ENCODE measurements at places on chromosomes 1 and 21. TPM values are rescaled to one million over a fixed set of nuclear protein-coding genes. Genes with fewer than 3 reads are reported as not detected.

DNA sequence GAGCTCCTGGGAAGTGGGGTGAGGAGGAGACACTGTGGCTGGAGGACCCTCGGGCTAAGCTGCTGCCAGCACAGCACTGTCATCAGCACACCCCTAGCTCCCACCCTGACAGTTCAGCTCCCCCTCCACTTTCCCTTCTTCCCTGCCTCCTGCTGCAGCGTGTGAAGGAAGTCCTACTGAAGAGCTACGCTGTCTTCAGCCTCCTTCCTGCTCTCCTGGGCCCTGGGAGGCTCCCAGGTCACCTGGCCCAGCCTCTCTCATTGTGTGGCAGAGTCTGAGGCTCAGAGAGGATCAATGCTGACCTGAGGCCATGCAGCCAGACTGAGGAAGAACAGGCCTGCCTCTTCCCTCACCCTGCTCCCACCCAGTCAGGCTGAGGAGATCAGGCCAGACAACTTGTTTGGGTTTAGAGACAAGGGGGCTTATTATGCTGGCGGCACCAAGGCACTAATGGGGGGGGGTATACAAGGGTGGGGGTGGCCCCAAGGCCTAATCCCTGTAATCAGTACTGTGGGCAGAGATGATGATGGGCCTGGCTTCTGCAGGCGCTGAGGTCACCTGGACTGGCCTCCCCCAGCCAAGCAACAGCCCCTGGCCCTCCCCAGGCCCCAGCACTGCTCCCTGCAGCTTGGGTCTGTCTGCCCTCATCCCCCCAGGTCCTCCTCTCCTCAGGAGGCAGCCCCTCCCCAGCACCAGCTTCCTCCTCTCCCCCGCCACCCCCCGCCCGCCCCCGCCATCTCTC is 9.1 kb downstream of the NES start:
- no peak for DNase-seq

DNA sequence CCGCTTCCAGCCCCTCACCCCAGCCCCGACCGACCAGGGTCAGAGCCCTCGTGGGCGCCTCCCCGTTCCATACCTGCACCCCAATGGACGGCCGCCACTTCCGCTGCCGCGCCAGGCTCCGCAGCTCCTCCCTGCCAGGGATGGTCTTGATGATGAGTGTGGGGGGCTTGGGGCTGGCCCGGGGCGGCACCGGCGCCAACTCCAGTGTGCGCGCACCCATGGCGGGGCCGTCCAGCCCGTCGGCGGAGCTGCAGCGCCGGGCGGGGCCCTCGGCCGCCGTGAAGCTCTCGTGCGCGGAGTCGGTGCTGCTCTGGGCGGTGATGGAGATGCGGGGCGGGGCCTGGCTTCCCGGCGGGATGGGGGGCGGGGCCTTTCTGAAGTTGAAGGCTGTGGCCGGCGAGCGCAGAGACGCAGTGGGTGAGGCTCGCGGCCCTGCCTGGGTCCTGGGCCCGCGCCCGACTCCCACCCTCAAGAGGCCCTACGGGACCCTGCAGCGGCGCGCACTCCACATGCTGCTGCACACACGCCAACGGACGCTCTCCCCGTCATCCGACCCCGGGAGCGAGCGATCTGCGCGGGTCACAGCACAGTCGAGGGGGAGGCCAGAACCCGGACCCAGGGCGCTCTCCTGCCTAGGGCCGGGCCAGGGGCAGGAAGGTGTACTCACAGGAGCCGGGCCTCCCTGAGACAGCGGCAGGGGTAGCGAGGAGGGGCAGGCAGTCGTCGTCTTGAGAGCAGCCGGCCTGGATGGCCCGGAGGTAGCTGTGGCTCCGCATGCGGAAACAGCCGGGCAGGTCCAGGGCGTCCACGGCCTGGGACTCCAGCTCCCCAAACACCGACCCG is 26.1 kb upstream of the SMIM12 start:
- no peak for DNase-seq

DNA sequence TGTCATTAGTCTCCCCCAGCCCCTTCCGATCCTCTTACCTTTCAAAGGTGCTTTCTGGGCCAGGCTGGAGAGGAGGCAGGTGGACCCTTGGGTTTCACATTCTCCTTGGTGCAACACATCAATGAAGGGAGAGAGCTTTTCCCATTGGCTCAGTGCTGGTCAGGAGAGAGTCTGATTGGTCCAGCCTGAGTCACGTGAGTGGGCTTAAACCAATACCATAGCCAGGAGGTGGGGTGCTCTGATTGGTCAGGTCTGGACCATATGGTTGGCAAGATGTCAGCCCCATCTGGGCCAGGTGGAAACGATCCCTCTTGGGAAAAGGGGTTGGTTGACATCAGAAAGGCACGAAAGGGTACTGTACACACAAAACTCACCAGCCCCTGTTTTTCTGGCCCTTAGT is 44.8 kb upstream of the ABCG1 start:
- no peak for DNase-seq

DNA sequence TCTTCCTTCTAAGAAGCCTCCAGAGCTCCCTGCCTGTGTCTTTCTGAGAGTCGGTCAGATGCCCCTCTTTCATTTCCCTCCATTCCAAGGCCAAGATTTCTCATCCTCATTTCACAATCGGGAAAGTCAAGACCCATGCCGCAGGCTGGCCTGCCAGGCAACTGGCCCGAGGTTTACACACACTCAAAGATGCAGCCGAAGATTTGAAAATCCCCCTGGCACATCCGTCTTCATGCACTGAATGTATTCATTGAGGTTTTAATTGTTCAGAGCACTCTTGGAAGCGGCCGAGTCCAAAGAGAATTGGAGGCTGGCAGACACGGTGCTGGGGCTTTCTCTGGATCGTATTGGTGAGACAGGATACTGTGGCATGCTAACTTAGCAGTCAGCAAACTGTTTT is 29.1 kb upstream of the SRP9 start:
- no peak for DNase-seq

- no peak for DNase-seq
Observed at GRCh38 chr1:102190429-102190828, 193.7 kb upstream of the OLFM3 start.

DNA sequence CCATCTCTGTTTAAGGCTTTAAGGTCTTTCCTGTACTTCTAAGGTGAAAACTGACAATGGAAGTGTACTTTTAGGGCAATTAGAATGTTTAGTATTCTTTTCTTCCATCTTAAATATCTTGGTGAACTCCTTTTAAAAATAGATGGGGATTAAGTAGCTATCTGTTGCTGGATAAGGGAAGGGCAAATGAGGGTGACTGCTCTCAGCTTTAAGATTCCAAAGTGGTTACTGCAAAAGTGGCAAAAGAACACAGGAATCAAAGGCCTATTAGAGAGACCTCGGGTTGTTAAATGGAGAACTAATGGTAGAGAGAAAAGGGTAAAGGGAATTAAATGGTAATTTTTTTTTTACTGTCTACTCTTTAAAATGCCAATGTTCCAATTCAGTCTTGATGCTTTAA is 774.1 kb upstream of the B3GALT2 start:
- DNase-seq: no peak

GRCh38 chr1:115402753-115403184 is 64.7 kb upstream of the NGF start:
- no peak for DNase-seq

Gene LCE2C
- not detected for total RNA-seq

Gene OLFM3
- not detected for total RNA-seq

Measured in SK-MEL-5 (cell line).